Epithelial cell of proximal tubule (primary cell): ENCODE measurements at places on chromosomes 13 and 19. TPM values are rescaled to one million over a fixed set of nuclear protein-coding genes. Genes with fewer than 3 reads are reported as not detected.

GRCh38 chr19:34838753-34839431, 65.9 kb upstream of the ZNF599 start:
- DNase-seq = no peak

OR7A5 gene
- not detected in 2 replicates for total RNA-seq

GRCh38 chr13:89363144-89363543, 1692.0 kb downstream of the SLITRK5 start:
- DNase-seq = no peak

DNA sequence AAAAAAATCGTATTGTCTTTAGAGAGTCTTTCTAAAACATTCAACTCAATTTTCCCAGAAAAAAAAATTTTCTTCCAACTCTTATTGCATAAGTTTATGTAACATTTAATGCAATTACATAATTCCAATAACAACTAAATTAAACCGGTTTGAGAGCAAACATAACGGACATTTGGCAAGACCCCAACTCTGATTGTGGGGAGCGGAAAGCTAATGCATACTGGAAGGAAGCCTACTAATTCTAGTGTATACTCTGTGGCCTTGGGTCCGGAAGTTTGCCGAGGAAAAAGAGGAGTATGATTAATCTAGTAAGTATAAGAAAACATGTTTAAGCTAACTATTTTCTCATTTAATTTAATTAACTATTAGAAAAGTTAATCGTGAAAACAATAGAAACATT, 21.3 kb upstream of the MIR17HG start:
- no peak for DNase-seq

DNA sequence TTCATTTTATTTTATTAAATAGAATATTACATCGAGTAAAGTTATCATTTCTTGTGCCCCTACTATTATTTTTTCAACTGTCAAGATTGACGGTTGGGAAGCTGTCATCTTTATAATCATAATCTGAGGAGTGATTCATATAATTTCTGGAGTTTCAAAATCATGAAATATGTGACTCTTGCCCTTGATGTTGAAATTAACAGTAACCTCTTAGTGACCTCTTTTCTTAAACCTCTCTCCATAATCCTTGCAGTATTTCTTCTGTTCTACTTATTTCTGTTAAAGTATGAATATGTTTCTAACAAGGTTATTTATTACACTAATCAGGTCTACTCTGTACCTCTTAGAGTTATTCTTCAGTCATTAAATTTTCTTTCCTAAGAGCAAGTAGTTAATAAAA, 663.8 kb downstream of the LIG4 start:
- DNase-seq = no peak

GRCh38 chr13:33945477-33945876, 127.5 kb downstream of the RFC3 start:
- no peak for DNase-seq

- no peak for DNase-seq
These were observed 35.6 kb downstream of the EPS15L1 start for GRCh38 chr19:16435999-16436650.

ATP4A gene
- not detected in 2 replicates for total RNA-seq

GRCh38 chr13:77416666-77417212, 89.8 kb upstream of the MYCBP2 start:
- DNase-seq = no peak

NR2F6 gene
- total RNA-seq = 122 and 131 TPM in 2 replicates

GRCh38 chr19:16272945-16273344, 51.7 kb upstream of the KLF2 start:
- DNase-seq = no peak

ZMYM2 gene
- 27.9 and 28.4 TPM in 2 replicates for total RNA-seq

- DNase-seq = no peak
These were observed 59.4 kb downstream of the CCNE1 start for GRCh38 chr19:29871143-29871542.

- DNase-seq = no peak
These were observed 3.6 kb upstream of the LIN7B start for GRCh38 chr19:49110567-49110966.
